ENCODE measurements at places on chromosomes 3 and 15.

GRCh38 chr15:43552256-43552655 is 34.8 kb downstream of the MAP1A start:
- no peak for DNase-seq

DNA sequence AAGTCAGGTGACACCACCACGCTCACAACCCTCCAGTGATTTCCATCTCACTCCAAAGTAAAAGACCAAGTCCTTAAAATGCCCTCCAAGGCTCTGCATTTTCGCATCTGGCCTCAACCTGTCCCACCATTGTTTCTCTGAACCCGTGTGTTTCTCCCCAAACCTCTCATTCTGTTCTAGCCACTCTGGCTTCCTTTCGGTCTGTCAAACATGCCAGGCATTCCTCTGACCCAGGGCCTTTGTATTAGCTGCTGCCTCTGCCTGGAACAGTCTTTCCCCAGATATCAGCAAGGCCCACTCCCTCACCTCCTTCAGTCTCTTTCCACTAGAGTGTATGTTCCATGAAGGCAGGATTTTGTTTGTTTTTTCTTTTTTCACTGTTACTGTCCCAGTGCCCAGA is 16.0 kb downstream of the MAP2K5 start:
- DNase-seq = no peak

DNA sequence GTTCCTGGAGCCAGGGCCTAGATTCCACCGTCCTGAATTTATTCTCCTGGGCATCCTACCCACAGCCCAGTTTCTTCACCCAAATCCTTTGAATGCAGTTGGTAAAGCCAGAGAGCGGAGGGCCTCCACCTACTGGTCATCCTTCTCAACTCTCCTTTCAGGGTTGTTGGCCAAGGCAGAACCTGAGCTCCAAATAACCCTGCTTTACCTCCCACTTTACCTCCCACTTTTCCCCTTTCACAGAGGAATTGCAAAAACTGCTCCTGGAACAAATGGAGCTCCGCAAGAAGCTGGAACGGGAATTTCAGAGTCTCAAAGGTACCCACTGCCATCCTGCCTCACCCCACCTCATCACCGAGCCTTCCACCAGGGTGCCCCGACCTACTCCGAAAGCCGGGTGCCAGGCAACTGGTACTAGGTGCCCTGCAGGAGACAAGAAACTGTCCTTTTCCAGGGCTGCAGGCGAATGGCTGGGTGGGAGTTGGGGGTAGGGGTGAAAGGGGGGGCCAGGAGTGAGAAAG is 6.8 kb downstream of the SKOR1 start:
- DNase-seq = no peak

- peak; percentile 39 for DNase-seq
These were observed 20.4 kb downstream of the STARD5 start for GRCh38 chr15:81303244-81304225.

GRCh38 chr3:40187945-40188344 is 121.6 kb upstream of the EIF1B start:
- DNase-seq = no peak

- peak; percentile 14 for DNase-seq
These were observed 150.5 kb downstream of the CFAP20DC start for GRCh38 chr3:58899159-58899952.

- DNase-seq = no peak
These were observed 161.9 kb downstream of the UBE2E2 start for GRCh38 chr3:23365066-23365465.

DNA sequence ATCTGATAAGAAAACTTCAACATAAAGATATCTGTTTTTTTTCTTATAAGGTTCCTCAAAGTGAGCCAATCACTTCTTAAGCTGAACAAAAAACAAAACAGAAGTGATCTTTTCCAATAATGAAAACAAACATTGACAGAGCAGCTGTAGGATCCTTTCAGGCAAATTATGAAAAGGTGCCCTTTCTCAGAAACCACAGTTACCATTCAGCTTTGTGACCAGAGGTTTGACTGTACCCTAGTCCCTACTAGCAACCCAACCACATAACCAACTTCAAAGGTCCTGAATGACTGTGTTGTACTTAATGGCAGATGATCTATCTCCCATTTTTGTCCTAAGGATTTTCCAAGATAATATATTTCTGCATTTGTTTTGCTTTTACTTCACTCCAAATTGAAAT is 39.4 kb upstream of the CCR2 start:
- no peak for DNase-seq

DNA sequence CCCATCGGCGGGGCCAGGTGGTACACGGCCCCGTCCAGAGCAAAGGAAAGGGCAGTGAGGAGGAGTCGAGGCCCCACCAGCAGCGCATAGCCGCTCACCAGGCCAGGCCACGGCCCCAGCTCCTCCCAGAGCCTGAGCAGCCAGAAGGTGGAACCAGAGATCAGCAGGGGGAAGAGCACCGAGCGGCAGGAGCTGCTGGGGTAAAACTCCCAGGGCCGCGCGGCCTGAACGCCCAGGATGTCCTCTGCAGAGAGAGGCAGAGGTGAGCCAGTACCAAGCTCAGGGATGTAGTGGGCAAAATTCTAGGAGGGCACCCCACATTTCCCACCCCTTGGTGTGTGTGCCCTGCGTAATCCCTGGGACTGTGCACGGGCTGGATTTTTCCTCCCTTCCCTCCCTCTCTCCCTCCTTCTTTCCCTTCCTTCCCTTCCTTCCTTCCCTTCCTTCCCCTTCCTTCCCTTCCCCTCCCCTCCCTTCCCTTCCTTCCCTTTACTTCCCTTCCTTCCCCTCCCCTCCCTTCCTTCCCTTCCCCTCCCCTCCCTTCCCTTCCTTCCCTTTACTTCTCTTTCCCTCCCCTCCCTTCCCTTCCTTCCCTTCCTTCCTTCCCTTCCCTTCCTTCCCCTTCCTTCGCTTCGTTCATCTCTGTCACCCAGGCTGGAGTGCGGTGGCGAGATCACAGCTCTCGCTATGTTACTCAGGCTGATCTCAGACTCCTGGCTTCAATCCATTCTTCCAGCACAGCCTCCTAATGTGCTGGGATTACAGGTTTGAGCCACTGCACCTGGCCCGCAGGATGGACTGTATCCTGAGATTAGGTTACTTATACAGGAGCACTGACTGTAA is 6.3 kb upstream of the NCBP2 start:
- DNase-seq = no peak

GRCh38 chr3:171213907-171214306 is 187.4 kb upstream of the SLC2A2 start:
- DNase-seq = no peak

GRCh38 chr3:179750720-179751328 is 98.0 kb downstream of the USP13 start:
- peak; percentile 8 for DNase-seq

GRCh38 chr15:62469874-62470688 is 305.0 kb upstream of the C2CD4B start:
- DNase-seq = no peak

DNA sequence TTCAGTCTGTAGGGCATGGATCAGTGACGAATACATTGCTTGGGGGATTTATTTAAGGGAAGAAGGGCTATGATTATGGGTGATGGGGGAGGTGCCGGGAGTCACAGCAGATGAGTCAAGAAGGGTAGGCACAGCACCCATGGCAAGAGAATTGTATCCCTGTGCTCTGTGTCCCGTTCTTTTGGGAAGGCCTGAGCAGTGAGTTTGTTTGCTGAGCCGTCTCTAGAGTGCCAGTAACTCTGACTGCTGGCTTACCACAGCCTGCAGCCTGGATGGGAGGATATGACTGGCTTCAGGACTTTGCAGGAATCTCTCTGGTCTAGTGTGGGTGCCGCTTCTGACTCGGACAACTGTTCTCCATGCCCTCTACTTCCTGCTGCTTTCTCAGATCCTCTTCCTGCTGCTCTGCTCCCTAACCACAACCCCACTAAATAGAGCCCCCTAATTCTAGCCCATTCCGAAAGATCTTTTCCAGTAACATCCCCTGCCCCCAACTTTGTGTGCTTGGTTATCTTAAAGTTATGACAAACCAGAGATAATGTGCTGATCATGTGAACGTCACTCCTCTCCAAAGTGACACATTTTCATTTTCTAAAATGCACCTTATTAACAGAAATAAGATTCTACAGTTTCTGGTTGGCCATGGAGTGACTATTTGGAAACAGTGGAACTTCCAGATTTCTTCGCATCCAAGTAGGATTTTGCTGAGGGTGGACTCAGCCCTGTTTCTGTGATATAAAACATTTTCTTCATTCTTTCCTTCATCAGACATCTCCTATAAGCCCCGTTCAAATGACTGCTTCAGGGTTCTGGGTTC is 239.0 kb downstream of the SLCO3A1 start:
- no peak for DNase-seq

GRCh38 chr3:27560484-27561056 is 76.4 kb upstream of the SLC4A7 start:
- DNase-seq = no peak

GRCh38 chr3:107662586-107662985 is 139.8 kb downstream of the BBX start:
- DNase-seq = no peak

DNA sequence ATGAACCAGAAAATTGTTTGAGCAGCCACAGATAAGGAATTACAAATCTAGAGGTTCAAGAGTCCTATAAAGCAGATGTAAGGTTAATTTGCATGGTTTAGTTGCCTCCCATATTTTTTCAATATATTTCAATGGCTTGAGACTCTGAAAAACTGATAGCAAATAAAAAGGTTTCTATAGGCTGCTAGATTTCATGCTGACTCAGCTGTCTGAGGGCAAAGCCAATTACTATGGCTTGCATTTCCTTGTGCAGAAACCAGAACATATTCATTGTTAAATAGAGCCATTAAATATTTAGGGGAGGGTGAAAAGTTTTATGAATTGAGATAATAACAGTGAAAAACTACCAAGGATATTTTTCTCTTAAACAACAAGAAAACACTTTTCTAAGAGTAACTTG is 278.1 kb upstream of the CADM2 start:
- no peak for DNase-seq

DNA sequence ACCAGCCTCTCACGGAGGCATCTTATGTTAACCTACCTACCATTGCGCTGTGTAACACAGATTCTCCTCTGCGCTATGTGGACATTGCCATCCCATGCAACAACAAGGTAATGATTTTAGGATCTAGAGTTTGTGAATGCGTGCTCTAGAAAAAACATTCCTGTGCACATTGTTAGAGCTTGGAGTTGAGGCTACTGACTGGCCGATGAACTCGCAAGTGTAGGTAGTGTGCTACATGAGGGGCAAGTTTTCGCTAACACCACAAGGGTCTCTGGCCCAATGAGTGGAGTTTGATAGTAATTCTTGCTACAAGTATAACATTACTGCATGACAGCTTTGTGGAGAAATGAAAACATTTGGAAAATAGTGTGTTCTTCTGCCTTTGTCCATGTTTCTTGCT is 4.4 kb downstream of the RPSA start:
- no peak for DNase-seq

GRCh38 chr3:191379446-191379845 is 49.1 kb upstream of the UTS2B start:
- no peak for DNase-seq

GRCh38 chr3:53146319-53146891 is 14.6 kb upstream of the PRKCD start:
- no peak for DNase-seq

- DNase-seq = no peak
These were observed 37.7 kb downstream of the CHDH start for GRCh38 chr3:53808496-53808895.

DNA sequence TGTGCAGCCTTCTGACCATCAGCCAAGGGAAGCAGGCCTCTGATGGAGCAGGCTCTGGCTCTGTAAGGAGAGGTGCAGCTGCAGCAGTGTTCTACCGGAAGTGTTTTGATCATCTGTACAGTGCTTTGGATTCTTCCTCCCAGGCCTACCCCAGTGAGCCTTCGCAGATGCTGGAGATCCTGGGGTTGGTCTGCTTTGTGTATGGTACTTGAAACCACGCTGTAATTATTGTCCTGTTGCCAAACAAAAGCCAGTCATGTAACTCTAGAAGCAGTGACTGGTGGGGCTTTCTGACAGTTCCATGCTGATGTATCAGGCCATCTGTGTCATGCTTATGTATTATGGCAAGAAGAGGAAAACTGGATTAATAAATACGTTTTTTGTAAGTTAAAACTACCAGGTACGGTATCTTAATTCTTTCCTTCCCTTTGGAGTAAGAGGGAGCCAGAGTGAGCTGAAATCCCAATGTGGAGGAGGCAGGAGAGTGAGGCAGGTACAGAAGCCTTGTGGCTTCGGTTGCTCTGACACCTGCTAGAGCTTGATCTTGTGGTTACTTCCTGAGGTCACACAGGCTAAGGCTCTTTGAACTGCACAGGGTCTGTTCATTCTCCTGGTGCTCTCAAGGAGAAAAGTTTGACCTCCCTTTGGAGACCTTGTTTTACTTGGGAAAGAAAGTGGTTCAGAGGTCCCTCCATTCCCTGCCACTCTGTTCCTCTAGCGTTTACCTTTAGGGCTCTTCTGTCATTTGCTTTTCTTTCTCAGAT is 3.7 kb downstream of the TMEM42 start:
- peak; percentile 12 for DNase-seq

GRCh38 chr3:172383306-172383796 is 64.9 kb downstream of the GHSR start:
- DNase-seq = no peak

DNA sequence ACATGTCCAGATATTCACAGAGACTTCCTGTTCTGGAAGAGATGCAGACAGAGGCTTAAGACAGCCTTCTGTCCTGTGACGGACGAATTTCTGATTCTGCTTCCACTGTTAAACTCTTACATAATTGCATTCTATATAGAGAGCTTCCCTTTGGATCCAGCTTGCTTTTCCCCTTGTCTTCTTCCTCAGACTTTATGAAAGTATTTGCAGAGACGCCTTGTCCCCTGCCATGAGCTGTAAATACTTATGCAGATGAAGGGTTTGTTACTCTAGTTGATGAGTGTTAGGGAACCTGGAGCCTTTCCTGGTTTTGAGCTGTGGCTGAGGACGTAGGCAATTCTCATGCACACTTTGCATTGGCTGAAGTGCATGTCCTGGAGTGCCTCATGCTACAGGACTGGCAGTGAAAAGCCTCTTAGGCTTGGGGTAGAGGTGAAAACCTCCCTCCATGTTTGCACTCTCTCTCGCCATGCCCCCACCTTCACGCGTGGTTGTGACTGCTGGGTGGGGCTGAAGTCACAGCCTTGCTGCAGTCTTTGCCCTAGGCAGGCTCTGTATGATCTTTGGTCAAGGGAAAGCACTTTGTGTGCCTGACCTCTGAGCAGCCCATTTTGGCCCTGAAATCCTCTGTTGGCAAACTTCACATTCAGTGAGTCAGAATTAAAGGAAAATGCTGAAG is 286.6 kb downstream of the PTPRG start:
- no peak for DNase-seq

- DNase-seq = no peak
These were observed 85.9 kb downstream of the CHSY1 start for GRCh38 chr15:101165905-101166471.

- no peak for DNase-seq
These were observed 319.8 kb downstream of the IL5RA start for GRCh38 chr3:2790266-2790815.

GRCh38 chr3:114668099-114668498 is 374.3 kb downstream of the TIGIT start:
- DNase-seq = no peak
